ENCODE measurements at places on chromosomes 3 and 15.

DNA sequence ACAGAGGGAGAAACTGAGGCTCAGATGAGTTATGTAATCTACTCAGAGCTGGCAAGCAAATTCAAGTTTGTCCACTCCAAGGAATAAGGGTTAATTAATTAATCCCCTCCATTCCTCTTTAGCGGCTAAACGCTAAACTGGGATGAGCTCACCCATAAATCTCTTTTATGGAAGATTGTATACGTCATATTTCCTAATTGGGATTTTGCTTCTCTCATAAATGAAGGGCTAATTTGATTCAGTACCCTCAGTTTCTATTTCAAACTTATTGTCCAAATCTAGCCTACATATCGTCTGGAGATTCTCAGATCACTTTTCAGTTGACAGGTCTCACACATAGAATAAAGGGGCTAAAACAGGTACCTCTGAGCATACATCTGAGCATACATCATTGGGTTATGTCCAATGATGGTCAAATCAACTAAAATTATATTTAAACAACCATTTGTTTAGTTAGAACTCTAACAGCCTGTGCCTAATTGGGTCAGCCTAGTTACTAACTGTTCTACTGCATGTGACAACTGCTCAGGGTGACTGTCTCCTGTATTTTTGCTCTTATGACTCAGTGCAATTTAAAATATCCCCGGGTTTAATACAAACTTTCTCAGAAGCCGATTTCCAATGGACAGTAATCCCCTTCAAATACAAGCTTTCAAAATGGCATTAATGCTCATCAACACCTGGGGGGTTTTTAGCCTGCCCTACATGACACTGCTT, 57.6 kb upstream of the PLXND1 start:
- DNase-seq = no peak

DNA sequence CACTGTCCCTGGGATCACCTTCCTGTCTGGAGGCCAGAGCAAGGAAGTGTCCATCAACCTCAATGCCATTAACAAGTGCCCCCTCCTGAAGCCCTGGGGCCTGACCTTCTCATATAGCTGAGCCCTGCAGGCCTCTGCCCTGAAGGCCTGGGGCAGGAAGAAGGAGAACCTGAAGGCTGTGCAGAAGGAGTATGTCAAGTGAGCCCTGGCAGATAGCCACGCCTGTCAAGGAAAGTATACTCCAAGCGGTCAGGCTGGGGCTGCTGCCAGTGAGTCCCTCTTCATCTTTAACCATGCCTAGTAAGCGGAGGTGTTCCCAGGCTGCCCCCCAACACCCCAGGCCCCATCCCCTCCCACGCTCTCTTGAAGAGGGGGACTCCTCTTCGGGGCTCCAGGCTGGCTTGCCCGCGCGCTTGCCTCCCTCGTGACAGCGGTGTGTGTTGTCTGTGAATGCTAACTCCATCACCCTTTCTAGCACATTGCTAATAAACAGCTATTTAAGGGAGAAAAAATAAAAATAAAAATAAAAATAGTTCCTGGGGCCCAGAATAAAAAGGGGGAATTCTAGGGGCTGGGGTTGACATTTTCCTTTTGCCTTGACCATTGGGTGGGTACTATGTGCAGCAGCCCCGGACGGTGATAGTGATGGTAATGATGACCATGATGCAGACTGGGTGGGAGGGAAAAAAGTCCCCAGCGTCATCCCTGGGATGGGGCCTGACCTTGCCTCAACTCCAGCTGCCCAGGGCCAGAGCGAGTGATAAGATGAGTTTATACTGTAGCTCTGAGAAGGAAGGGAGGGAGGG, 3.3 kb upstream of the ALAS1 start:
- no peak for DNase-seq

GRCh38 chr3:150309557-150309956, 98.5 kb upstream of the TSC22D2 start:
- no peak for DNase-seq

GRCh38 chr3:155232605-155233004, 60.9 kb downstream of the STRIT1 start:
- no peak for DNase-seq

GRCh38 chr3:136658946-136659682, 93.1 kb downstream of the STAG1 start:
- no peak for DNase-seq

GRCh38 chr15:94470492-94470891, 239.1 kb downstream of the MCTP2 start:
- DNase-seq = no peak

DNA sequence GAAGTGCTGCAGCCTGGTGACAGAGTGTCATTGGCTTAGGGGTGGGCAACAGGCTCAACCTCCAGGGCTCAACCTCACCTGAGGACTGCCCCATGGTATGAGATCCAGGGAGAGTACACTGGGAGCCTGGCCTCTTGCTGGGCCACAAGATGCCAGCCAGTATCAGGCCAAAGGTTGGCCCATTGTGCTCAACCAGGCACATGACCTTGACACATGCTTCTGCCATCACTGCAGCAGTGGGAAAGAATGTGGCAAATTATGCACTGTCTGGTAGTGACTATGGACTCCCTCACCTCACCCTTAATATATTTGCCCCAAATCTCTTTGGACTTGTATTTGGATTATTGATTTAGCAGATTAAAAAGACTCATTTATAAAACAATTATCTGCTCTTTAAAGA, 233.9 kb upstream of the GOLGA6L4 start:
- DNase-seq = no peak

- DNase-seq = no peak
Measured at GRCh38 chr15:78895471-78895870, 22.8 kb downstream of the MORF4L1 start.

DNA sequence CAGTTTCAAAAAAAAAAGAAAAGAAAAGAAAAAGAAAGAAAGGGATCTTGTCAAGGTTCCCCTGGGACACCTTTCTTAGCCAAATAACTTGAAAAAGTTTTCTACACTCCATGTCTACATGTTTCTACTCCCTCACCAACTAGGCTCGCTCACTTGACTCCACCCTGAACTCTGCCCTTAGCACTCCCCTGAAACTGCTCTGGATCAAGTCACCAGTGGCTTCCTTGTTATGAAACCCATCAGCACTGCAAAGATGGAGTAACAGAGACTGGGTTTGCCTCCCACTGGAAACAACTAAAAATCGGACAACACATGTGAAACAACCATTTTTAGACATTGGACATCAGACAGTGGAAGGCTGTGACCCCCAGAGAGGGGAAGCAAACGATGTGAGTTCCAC, 36.8 kb downstream of the TMEM40 start:
- DNase-seq = no peak

GRCh38 chr3:186178412-186178811, 69.5 kb upstream of the ETV5 start:
- peak; percentile 3 for DNase-seq

GRCh38 chr3:47469616-47470015, 6.1 kb downstream of the SCAP start:
- DNase-seq = no peak

GRCh38 chr15:97817276-97817890, 143.1 kb upstream of the ARRDC4 start:
- DNase-seq = no peak

DNA sequence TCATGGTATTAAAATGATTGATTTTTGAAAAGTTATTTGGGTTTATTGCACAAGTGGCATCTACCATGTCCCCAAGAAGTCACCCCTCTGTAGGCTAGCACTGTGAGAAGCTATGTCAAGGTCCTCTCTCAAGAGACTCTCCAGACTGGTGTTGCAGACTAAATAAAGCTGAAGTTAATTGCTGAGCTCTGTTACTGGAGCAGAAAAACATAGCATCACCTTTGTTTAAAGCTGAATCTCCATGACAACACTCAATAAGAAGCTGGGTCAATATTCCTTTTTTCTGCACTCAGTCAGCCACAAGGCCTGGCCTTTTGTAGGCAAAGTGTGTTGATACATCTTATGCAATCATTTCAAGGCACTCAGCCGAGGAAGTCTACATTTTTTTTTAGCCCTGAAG, 806.6 kb upstream of the LMCD1 start:
- DNase-seq = no peak

GRCh38 chr3:47652142-47652541, 73.5 kb upstream of the CSPG5 start:
- no peak for DNase-seq

DNA sequence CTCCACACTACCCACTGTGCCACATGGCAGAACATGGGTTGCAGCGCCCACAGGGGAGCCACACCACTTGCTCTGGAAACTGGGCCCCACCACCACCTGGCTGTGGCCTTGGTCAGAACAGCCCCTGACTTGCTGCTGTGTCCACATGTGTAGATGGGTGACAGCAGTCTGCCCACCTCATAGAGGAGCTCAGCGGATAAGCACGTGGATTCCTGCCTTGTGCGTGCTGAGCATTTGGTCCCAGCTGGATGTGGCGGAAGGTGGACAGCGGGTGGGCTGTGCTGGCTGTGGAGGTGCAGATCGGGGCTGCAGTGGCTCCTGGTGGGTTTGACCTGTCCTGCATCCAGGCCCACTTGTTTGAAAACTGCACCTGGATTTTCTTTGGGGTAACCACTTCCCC, 6.0 kb upstream of the PLXNA1 start:
- no peak for DNase-seq

- no peak for DNase-seq
Measured at GRCh38 chr15:65048241-65048640, 3.1 kb downstream of the SLC51B start.

DNA sequence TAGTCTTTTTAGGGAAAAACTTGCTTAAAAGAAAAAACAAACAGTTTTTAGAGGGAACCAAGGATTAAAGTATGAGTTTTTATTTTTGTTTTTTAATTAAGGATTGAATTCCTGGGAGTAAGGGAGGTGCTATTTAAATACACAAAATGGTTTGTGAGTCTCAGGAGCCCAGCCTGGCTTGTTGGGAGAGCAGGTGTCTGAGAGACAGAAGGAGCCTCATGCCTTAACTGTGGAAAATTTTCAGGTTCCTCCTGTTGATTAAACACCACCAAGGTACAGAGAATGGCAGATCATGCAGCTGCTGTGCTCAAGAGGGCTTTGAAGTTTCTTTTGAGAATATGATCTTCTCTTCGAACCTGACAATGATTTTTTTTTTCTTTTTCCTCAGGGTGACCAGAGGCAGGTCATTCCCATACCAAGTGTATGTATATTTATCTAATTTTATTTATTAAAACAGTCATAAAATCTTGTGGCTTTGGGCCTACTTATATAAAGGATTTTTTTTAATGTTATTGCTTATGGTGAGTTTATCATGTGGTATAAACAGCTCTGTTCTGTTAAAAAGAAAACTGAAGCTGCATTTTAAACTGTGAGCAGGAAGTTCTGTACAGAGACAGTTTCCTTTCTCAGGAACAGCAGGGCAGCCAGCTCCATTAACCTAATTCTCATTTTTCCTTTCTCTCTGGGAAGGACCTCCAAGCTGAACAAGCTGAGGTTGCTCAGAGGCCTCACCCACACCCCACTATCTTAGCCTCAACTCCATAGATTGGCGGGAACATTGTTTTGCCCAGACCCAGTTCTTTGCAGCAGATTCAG, 33.7 kb upstream of the VILL start:
- no peak for DNase-seq

DNA sequence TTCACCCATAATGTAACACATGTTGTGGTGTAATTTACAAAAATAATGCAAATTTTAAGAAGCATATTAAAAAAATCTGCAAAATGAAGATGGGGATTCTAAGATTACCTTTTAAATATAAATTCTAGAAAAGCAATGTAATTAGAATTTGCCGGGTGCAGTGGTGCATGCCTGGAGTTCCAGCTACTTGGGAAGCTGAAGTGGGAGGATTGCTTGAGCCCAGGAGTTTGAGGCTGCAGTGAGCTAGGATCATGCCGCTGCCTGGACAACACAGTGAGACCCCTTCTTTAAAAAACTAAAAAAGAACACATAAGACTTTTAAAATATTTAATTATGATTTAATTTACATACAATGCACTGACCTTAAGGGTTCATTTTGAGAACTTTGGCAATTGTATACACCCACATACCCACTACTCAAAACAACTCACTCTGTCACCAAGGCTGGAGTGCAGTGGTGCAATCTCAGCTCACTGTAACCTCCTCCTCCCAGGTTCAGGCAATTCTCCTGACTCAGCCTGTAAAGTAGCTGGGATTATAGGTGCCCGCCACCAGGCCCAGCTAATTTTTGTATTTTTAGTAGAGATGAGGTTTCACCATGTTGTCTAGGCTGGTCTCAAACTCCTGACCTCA, 134.0 kb upstream of the TBL1XR1 start:
- DNase-seq = no peak

DNA sequence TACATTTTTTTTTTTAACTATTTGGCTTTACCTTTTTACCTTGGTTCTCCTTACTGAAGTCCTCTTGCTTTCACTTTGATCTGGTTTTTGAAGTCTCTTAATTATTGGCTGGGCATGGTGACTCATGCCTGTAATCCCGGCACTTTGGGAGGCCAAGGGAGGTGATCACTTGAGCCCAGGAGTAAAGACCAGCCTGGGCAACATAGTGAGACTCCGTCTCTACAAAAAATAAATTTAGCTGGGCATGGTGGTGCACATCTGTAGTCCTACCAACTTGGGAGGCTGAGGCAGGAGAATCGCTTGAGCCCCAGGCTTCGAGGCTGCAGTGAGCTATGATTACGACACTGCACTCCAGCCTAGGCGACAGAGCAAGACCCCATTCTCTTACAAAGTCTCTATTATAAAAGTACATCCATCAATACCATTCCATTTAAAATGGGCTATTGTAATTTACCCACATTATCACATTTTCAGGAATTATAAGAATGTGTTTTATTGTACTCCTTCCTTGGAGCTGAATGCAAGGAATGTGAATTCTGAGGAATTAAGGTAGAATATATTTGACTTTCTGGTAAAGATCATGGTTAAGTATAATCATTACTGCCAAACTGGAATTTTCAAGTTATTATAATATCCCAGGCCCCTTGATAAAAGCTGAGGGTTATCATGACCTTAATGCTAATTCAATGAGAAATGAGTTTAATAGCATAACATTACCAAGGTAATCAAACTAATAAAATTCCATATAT, 49.0 kb downstream of the MSL2 start:
- no peak for DNase-seq

GRCh38 chr3:45165497-45166283, 19.5 kb upstream of the CDCP1 start:
- no peak for DNase-seq

GRCh38 chr3:29859726-29860270, 578.9 kb downstream of the RBMS3 start:
- no peak for DNase-seq

DNA sequence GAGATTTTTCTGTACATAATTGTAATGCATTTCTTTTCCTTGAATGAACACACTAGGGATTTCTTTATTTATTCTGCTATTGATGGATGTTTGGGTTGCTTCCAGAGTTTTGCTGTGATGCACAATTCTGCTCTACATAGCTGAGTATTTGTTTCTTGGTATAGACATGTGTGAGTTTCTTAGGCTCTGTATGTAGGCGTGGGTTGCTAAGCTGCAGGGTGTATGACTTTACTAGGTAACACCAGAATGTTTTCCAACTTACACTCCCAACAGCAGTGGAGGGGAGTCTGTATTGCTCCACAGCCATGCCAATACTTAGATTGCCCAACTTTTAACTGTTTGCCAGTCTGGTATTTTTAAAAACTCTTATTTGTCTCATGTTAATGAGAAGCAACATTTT, 155.5 kb upstream of the TNIK start:
- no peak for DNase-seq

Data from H9 (cell line).